Activated CD4-positive, alpha-beta memory T cell treated with anti-CD3 and anti-CD28 coated beads, Interleukin-2, amount 10 ng/mL, durations not matched to agents 7 days and 5 days (primary cell): ENCODE measurements at places on chromosomes 4 and X.

DNA sequence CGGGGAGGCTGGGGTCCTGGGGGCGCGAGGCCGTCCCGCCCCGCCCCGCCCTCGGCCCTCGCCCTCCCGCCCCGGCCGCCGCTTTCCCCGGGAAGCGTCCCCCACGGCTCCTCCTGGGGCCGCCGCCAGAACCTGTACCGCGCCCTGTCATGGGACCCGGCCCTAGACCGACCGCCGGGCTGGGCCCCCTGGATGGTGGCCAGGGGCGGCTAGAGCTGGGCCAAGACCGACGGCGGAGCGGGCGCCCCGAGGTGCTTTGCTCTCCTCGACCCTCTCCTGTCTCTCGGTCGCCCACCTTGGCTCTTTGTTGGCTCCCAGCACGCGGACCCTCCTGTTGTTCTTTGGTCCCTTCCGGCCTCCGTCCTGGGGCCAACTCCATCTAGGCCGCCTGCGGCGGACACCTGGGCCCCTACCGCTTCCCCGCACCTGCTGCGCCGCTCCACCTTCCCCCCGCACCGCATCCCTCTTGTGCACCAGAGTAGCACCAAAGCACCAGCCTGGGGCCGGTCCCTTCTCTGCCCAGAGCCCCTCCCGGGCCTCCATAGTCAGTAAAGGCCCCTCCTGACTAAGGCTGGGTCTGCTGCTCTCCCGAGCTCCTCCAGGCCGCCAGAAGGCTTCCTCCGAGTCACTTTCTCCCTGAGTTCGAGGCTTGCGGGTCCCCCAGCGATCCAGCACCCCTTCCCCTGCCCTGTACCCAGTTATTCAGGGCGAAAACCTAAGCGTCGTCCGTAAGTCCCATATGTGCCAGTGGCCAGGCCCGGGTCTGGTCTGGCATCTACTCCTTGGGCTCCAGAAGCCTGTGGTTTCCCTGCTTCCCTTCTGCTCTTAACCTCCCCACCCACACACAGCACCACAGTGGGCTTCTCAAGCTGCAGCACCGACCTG lies 587 bp downstream of the TACC3 start:
- peak overlapping the region; percentile 98 for H3K4me3 ChIP-seq
- H3K36me3 ChIP-seq: peaks cover 52% of the 10 kb centered on the region
- H3K4me1 ChIP-seq: peaks cover 61% of the 10 kb centered on the region
- no peaks in the 10 kb centered on the region for H3K27me3 ChIP-seq
- H3K27ac ChIP-seq: peak overlapping the region; percentile 99

DNA sequence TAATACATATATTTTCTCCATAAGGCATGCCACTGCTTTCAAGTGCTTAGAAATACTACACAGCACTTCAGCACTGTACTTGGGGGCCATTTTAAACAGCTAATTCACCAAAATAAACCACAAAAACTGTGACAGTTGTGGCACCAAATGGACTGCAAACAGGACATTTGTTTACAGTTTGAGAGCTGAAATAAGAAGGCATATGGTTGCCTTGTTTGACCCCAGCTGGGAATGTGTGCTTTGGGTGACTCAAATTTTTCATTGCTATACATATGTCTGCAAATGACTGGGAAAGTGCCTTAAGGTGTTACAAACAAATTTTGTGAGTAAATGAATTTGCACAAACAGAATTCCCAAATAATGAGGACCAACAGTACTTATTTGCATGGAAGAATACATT lies 124.2 kb downstream of the BANK1 start:
- no peaks in the 10 kb centered on the region for H3K36me3 ChIP-seq
- H3K4me1 ChIP-seq: no peaks in the 10 kb centered on the region
- H3K27me3 ChIP-seq: peaks cover 4% of the 10 kb centered on the region
- H3K4me3 ChIP-seq: no peak overlapping the region
- no peak for DNase-seq

DNA sequence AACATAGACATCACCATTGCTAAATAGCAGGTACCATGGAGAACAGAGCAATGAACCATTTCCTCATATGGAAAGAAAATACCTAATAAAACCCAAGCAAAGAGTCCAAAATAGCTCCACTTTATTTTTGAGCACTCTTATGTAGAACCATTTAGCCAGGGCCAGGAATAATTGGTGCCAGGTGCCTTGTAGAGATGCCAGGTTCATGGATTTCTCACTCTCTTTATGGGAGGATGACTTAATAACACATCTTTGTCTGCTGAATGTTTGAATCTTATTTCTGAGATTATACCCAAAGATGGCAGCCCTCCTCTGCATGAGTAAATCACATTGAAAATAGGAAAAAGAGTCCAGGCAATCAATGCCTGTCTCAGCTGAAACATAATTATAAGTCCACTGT lies 212.3 kb upstream of the SFRP2 start:
- H3K4me3 ChIP-seq: no peak overlapping the region
- H3K4me1 ChIP-seq: no peaks in the 10 kb centered on the region
- H3K27me3 ChIP-seq: no peaks in the 10 kb centered on the region
- H3K36me3 ChIP-seq: no peaks in the 10 kb centered on the region
- H3K27ac ChIP-seq: no peak overlapping the region

- H3K4me1 ChIP-seq: peaks cover 19% of the 10 kb centered on the region
- no peak for DNase-seq
- H3K27me3 ChIP-seq: peaks cover 17% of the 10 kb centered on the region
- peak overlapping the region; percentile 75 for H3K4me3 ChIP-seq
These were observed 1.2 kb upstream of the AMOT start for GRCh38 chrX:112841820-112842157.

GRCh38 chr4:76078033-76078613 lies 3.6 kb downstream of the ART3 start:
- H3K36me3 ChIP-seq: no peaks in the 10 kb centered on the region
- H3K4me1 ChIP-seq: peaks cover 3% of the 10 kb centered on the region
- no peak overlapping the region for H3K27ac ChIP-seq
- H3K4me3 ChIP-seq: no peak overlapping the region
- peaks cover 5% of the 10 kb centered on the region for H3K27me3 ChIP-seq
- DNase-seq: no peak

DNA sequence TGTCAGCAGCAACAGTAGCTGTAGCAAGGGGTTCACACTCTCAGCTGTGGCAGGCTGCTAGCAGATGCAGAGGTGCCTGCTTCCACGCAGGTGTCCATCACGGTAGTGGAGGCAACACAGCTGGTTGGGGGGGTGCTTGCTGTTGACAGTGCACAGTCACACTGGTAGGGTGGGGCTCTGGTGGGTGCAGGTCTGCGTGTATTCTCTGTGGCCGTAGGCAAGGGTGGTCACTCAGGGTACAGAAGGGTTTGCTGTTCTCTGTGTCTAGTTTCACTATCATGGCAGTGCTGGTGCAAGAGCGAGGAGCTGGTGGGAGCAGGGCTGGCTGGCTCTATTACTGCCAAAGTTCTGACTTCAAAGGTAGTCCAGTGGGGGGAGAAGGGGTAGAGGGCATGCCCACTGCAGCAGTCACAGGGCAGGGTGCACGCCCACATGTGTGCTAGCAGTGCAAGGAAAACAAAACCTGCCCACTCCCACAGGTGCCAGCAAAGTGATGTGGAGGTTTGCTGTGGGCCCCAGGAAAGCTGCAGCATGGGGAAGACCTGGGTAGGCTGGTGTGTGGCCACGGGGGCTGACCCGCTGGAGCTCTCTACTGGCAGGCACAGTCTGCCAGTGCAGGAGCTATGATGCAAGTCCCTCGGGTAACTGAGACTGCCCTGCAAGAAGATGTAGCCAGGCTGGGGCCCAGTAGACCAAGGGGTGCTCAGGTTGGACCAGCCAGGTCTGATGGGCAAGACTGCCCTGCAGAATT lies 21.6 kb upstream of the WDR17 start:
- no peak overlapping the region for H3K4me3 ChIP-seq
- no peak for DNase-seq
- peaks cover 5% of the 10 kb centered on the region for H3K27me3 ChIP-seq

DNA sequence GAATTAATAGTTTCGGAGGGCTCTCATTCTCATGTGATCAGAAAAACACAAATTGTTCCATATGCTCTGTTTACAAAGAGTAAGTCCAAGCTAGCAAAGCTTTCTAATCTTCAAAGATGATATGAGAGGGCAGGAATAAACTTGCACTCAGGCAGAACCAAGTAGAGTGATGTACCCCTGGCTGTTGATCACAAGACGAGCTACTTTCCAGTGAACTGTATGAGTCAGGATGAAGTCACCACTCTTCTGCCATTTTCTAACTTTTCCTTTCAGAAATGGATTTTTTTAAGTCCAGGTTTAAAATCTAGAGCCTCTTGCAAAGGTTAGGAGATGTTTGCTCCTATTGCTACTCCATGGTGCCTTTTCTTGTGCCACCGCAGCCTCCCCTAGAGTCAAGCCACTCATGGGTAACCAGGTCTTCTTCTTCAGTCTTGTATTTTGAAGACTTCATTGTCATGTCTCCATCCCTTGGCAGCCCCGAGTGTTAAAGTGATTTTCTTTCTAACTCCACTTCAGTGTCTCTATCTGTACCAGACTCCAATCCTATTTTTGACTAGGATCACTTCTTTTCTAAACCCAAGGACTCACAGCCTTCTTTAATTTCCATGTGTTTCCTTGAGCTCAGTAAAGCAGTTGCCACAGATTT lies 171.9 kb upstream of the GALNT7 start:
- H3K36me3 ChIP-seq: no peaks in the 10 kb centered on the region
- peaks cover 13% of the 10 kb centered on the region for H3K27me3 ChIP-seq
- no peak for DNase-seq
- H3K27ac ChIP-seq: no peak overlapping the region
- H3K4me1 ChIP-seq: no peaks in the 10 kb centered on the region
- no peak overlapping the region for H3K4me3 ChIP-seq

- DNase-seq: no peak
- H3K4me3 ChIP-seq: no peak overlapping the region
- no peaks in the 10 kb centered on the region for H3K27me3 ChIP-seq
- H3K4me1 ChIP-seq: no peaks in the 10 kb centered on the region
- H3K27ac ChIP-seq: no peak overlapping the region
- H3K36me3 ChIP-seq: no peaks in the 10 kb centered on the region
These were observed 422.2 kb downstream of the PDHA2 start for GRCh38 chr4:96262057-96262456.

- H3K4me1 ChIP-seq: no peaks in the 10 kb centered on the region
- H3K27me3 ChIP-seq: no peaks in the 10 kb centered on the region
- H3K4me3 ChIP-seq: no peak overlapping the region
These were observed 293.9 kb downstream of the AFF2 start for GRCh38 chrX:148794350-148794749.

- DNase-seq: peak; percentile 43
- H3K36me3 ChIP-seq: no peaks in the 10 kb centered on the region
- no peak overlapping the region for H3K27ac ChIP-seq
- peaks cover 41% of the 10 kb centered on the region for H3K27me3 ChIP-seq
These were observed 18.2 kb downstream of the MRFAP1 start for GRCh38 chr4:6658597-6659075.

DNA sequence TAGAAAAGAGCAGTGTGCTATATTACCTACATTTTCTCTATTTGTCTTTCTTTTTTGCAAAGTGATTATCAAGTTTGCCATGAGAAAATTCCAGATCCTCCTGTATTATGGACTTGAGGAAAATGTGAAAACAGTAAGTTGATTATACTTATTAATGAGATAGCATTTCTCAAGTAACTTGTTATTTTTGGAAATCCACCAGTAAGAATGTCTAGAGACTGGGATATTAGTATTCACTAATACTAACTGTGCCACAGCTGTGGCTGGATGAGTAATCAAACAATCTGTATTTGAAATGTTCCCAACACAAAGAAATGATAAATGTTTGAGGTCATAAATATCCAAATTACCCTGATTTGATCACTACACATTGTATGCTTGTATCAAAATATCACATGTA lies 147.0 kb upstream of the CTSO start:
- DNase-seq: no peak

GRCh38 chrX:20378233-20378920 lies 111.7 kb upstream of the RPS6KA3 start:
- peaks cover 1% of the 10 kb centered on the region for H3K27me3 ChIP-seq
- H3K4me1 ChIP-seq: peaks cover 31% of the 10 kb centered on the region
- H3K27ac ChIP-seq: peak overlapping the region; percentile 59
- peak; percentile 34 for DNase-seq
- H3K36me3 ChIP-seq: peaks cover 3% of the 10 kb centered on the region
- H3K4me3 ChIP-seq: no peak overlapping the region

DNA sequence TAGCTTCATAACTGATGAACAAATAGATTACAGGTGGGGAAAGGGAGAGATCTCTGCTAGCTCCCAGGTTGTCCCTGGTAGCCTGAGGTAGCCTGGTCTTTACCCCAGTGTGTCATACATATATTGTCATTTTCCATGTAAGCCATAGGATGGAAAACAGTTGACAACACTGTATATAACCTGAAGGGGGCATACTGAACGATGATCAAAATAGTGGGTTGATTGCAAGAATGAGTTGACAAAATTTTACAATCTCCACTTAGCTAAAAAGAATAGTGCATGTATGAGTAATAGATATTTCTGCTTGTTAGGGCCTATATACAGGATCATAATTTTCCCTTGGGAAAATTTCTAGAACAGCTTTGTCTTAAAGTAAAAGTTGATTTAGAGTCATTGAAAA lies 304.1 kb upstream of the HAND2 start:
- H3K4me3 ChIP-seq: no peak overlapping the region
- no peak overlapping the region for H3K27ac ChIP-seq
- no peaks in the 10 kb centered on the region for H3K36me3 ChIP-seq
- H3K27me3 ChIP-seq: no peaks in the 10 kb centered on the region
- no peaks in the 10 kb centered on the region for H3K4me1 ChIP-seq
- no peak for DNase-seq

DNA sequence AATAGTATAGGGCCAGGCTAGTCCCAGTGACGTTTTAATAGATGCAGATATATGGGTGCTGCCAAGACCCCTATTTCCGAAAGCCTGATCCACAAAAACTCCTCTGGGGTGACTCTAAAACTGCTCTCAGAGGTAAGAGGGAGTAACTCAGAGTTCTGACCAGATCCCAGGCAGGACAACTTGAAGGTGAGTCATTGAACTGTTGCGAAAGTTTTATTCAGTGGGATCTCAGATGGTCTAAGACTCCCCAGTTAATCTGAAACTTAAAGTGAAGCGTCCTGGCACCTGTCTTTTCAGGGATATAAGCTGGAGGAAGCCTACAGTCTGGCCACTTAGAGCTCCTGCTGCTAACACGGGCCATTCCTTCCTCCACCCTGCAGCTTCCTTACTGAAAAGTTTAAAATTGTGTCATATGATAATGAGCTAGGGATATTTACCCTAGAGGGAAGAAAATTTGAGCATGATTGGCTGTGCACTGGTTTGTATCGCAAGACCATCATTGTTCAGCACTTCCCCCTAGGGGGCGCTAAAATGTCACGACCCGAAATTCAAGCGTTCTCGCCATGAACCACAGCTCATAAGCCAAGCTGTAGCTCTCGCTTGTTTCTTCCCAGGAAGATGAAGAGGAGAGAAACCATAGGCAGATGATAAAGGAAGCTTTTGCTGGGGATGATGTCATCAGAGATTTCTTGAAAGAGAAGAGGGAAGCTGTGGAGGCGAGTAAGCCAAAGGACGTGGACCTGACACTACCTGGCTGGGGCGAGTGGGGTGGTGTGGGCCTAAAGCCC lies 19.5 kb downstream of the UTP14A start:
- peaks cover 39% of the 10 kb centered on the region for H3K36me3 ChIP-seq
- peak; percentile 72 for DNase-seq
- H3K27me3 ChIP-seq: no peaks in the 10 kb centered on the region
- H3K4me1 ChIP-seq: peaks cover 4% of the 10 kb centered on the region

GRCh38 chr4:125826801-125827695 lies 512.3 kb downstream of the FAT4 start:
- no peak overlapping the region for H3K27ac ChIP-seq
- no peaks in the 10 kb centered on the region for H3K36me3 ChIP-seq
- no peak for DNase-seq

- H3K4me3 ChIP-seq: no peak overlapping the region
- peaks cover 40% of the 10 kb centered on the region for H3K27me3 ChIP-seq
- no peak for DNase-seq
- H3K36me3 ChIP-seq: no peaks in the 10 kb centered on the region
These were observed 33.9 kb upstream of the HPF1 start for GRCh38 chr4:169791527-169792156.
